CD4-positive, alpha-beta T cell treated with Interleukin-15 for 4 hours (primary cell): ENCODE measurements at places on chromosomes 6 and 20.

DNA sequence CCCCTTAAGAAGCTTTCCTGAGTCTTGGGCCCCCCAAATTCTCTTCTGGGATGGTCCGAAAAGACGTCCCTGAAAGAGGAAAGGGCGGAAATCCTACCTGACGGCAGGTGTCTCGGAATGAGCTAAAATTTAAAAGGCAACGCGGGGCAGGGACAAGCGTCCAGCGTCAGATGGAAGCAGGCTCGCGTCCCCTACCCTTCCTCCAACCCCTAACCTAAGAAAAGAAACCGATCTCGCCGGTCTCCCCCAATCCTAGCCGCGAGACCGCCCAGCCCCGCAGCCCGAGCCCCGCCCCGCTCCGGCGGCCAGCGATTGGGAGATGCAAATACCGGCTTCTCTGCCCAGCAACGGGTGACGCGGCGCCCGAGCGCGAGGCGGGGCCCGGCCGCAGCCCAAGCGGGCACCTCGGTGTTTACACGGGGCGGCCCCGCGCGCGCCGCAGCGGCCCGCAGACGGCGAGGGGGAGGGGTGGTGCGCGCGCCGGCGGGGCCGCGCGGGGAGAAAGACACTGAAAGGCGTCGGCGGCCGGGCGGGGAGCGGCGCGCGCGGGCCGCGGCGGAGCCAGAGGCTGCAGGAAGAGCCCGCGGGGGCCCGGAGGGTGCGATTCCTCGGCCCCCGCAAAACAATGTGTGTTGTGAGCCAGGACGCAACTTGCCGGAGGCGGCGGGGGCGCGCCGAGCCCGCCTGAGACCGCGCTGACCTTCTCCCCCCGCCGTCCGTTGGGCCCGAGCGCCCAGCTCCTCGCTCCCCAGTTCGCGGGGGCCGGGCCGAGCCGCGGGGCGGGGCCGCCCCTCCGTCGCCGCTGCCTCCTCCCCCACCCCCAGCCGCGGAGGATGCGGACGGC is at the start of gene SOX12:
TSS of gene SOX12 (plus strand) at position 508 of the 844 bp plus-strand sequence. CDS start 373 bp downstream, outside the sequence.
- peak; percentile 94 for DNase-seq

DNA sequence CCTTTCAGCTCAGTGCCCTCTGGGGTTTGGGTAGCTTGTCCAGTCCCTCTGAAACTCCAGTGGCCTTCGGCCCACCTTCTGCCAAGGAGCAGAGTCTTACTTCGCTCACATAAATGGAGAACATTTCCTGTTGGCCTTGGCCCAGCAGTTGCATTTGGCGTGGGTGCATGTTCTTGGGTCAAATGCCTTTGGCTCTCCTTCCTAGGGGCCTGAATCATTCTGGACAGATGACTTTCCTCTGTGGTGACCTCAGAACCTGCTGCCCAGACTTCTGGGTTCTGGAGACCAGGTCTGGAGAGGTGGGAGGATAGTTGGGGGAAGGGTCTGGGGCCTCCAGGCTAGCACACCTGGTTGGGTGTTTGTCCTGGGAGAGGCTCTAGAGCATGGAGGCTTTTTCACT is 29.3 kb downstream of the BCAS4 start:
- DNase-seq: no peak

DNA sequence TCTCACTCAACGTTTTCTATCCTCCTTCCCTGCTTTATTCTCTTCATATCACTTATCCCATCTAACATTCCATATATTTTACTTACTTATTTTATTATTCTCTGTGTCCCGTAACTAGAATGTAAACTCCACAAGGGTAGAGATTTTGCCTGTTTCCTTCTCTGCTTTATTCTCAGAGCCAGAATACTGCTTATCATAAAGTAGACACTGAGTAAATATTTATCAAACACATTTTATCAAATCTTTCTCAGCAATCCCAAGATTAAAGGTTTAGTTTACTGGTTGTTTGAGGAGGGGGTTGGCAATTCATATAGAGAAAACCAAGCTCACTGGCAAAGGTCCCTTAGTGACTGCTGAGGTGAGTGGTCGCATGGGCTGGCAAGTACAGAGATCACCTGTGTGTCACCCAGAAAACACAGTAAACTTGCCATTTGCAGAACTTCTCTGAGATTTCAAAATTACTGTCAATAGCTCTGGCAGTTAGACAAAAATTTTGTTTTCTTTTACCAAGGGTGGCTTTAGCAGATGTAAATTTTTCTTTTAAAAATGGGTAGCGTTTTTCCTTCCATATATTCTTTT is 662.4 kb downstream of the UTRN start:
- DNase-seq: no peak

- no peak for DNase-seq
Measured at GRCh38 chr20:35006009-35006408, 50.3 kb downstream of the MYH7B start.

GRCh38 chr6:71531841-71532240 is 243.2 kb downstream of the OGFRL1 start:
- no peak for DNase-seq

GRCh38 chr20:61251529-61252393 is at the start of gene CDH4:
TSS of gene CDH4 (plus strand) at chr20:61252261.
- no peak for DNase-seq

- no peak for DNase-seq
Measured at GRCh38 chr20:10076126-10077080, 41.6 kb downstream of the ANKEF1 start.

DNA sequence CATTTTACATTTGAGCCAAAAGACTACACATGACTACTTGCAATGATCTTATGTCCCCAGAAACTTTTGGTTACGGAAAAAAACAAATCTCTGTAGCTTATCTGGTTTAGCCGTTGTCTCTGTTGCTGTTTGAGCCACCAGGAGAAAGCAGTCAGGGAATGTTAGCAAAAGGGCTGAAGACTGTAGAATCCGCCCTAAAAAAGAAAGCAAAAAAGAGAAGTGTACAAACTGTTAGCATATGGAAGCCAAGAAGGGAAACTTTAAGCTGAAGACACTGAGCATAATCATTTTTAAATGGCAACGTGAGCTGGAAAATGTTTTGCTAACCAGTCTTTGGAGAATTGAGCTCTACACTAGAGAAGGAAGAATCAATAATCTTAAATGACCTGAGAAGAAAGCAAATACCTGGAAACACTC is 69.9 kb upstream of the MYLIP start:
- no peak for DNase-seq

GRCh38 chr20:43229696-43230095 is 40.0 kb upstream of the PTPRT start:
- DNase-seq: no peak

DNA sequence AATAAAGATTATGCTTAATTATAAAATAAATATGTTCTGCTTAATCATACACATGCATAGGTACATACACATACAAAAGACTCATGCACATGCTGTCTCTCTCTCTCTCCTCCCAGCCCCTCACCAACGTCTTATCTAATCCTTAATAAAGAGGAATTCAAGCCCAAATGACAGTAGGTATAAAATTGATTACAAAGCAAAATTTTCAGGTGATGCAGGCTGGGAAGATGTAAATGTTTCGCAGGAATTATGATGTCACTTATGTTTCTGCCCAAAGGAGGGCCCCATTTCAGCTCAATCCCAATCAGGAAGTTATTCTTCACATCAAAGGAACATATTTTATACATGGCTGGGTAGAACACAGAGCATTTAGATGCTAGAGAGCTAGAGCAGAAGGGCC is 284.6 kb upstream of the ID4 start:
- DNase-seq: no peak

GRCh38 chr6:125839471-125839870 is 48.7 kb downstream of the NCOA7 start:
- no peak for DNase-seq

DNA sequence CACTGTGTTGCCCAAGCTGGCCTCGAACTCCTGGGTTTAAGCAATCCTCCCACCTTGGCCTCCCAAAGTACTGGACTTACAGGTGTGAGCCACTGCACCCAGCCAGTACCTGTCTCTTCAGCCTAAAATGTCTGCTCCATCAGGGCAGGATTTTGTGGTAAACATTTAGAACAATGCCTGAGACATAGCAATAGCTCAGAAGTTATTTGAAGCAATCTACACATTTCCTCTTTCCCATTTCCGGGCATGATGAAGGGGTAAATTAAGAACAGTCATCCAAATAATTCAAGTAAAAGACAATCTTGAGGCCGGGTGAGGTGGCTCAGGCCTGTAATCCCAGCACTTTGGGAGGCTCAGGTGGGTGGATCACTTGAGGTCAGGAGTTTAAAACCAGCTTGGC is 69.0 kb upstream of the ZNF217 start:
- DNase-seq: no peak

- DNase-seq: no peak
Measured at GRCh38 chr20:46631874-46632446, 19.3 kb downstream of the SLC13A3 start.

GRCh38 chr6:26224940-26225847 is 138.0 kb downstream of the HFE start:
- DNase-seq: no peak

GRCh38 chr6:52102405-52102804 is 15.0 kb upstream of the PKHD1 start:
- DNase-seq: no peak

DNA sequence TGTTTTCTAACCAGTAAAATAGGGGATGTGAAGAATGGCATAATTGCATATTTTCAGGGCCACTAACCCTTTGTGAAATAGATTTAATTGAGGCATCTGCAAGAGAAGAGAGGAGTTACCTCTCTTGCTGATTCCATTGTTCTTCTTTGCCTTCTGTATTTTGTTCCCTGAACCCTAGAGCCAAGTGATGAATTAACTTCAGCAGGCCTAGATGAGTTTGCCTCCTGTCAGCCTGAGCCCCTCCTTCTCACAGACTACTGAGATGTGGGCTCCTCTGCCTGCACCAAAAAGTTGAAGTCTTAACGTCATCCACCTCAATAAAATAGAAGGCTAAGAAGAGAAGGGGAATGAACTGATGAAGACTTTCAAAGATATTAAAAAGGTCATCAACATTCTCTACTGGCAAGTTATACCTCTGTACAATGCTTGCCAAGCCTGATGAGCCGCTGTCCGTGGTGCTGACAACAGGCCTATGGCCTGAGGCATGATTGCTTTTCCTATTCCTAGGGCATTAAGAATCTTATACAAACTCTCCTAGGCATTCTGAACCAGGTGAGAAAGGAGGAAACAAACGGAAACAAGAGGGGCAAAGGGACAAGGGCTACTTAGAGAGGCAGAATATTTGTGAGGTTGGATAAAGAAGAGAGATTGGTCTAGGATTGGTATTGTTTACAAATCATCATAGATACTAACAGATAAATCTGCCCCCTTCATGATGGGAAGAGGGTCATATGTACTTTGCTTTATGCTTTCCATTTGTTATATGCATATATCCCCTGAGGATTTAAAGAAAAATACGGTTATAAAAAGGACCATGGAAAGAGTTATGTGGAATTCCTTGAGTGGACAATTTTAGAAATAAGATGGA is 46.8 kb downstream of the CD24 start:
- no peak for DNase-seq

- no peak for DNase-seq
Measured at GRCh38 chr20:22383156-22383555, 201.2 kb downstream of the FOXA2 start.

GRCh38 chr6:20811109-20811761 is 277.0 kb downstream of the CDKAL1 start:
- no peak for DNase-seq

- DNase-seq: no peak
Measured at GRCh38 chr6:27312950-27313271, 838 bp upstream of the POM121L2 start.

- no peak for DNase-seq
Measured at GRCh38 chr6:132872923-132873322, 58.6 kb downstream of the RPS12 start.

DNA sequence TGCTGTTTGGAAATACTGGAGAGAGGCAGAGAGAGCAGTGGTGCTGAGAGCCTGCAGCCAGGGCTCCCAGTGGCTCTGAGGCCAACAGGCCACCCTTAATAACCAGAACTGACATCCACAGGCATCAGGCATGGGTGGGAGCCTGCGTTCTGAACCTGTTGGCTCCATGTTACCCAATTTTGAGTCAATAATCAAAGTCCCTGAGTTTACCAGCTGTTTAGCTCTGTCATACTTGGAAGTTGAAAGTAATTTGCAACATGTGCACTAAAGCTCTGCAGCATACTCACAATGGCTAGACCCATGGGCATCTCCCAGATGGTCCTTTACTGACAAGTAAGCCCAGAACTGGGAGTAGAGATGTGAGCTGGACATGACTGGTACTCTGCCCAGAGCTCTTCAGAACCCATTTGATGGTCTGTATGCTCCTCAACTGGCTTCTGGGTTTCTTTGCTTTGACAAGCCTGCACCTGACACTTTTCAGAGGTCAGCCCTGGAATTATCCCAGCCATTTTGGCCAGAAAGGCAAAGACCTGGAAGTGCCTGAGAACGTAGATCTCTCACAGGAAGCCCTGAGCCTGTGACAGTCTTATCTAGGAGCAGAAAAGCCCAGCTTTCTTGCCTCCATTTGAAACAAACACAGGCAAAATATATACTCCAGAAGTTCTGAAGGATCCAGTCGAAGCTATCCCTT is 122.4 kb upstream of the CITED2 start:
- no peak for DNase-seq

GRCh38 chr20:13342469-13343242 is 121.6 kb downstream of the ISM1 start:
- DNase-seq: no peak

- no peak for DNase-seq
Measured at GRCh38 chr6:46815130-46815529, 21.9 kb downstream of the MEP1A start.

DNA sequence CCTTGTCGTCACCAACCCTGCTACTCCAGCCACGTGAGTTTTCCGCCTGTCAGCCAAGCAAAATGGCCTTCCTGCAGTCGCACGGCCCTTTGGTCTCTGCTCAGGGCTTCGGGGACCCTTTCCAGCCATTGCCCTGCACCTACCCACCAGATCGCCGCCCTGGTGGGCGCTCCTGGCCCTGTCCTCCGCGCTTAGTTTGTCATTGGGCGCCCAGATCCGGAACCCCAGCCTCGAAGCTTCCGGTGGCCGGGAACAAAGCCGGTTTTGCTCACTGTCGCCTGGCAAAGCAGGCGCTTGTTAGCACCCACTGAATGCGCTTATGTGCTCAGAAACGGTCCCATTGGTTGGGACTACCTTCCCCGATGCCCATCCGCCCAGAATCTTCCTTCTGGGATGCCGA is 536 bp downstream of the ZFP57 start:
- no peak for DNase-seq

- no peak for DNase-seq
Measured at GRCh38 chr6:135534773-135535380, 37.3 kb upstream of the AHI1 start.

- no peak for DNase-seq
Measured at GRCh38 chr6:122755901-122756300, 23.6 kb upstream of the FABP7 start.

GRCh38 chr6:166545156-166546034 is 41.1 kb downstream of the RAMACL start:
- no peak for DNase-seq

- DNase-seq: no peak
Measured at GRCh38 chr6:123393331-123393730, 243.4 kb downstream of the TRDN start.
